ENCODE measurements at places on chromosomes 2 and 18.
A peak's percentile ranks its signal among the peaks of the same experiment; 100 is the strongest.

GRCh38 chr2:48514348-48515003, 15.5 kb upstream of the STON1 start:
- DNase-seq, result no peak

- no peak for DNase-seq
Observed at GRCh38 chr2:12320991-12321641, 395.6 kb upstream of the TRIB2 start.

DNA sequence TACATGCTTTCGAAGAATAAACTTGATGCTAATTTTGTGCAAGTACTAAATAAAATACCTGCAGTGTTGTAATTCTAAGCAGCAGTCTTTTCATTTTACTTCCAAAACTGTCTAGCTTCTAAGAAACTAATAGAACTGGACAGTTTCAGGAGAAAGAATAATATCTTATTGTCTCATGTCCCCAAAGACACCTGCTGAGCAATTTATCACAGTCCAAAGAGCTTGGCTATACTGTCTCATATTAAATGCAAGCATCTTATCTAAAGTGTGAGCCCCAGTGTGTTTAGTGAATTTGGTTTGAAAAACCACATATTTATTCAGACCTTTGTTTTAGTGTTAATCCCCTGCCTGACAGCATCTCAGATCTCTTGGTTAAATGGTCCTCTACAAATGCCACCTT, 374.3 kb downstream of the TMX3 start:
- no peak for DNase-seq

- DNase-seq, result no peak
Observed at GRCh38 chr2:199646439-199646838, 188.7 kb upstream of the SATB2 start.

GRCh38 chr2:21358976-21359375, 235.2 kb downstream of the TDRD15 start:
- no peak for DNase-seq

GRCh38 chr18:12283666-12284065, 24.4 kb upstream of the TUBB6 start:
- DNase-seq, result no peak

GRCh38 chr18:55592572-55592971, 4.6 kb upstream of the TCF4 start:
- no peak for DNase-seq

GRCh38 chr2:28547906-28548600, 52.2 kb downstream of the PLB1 start:
- no peak for DNase-seq

- DNase-seq, result no peak
Observed at GRCh38 chr2:64908406-64908805, 80.8 kb upstream of the SLC1A4 start.

- no peak for DNase-seq
Observed at GRCh38 chr2:33284287-33284686, 192.2 kb upstream of the RASGRP3 start.

- DNase-seq, result no peak
Observed at GRCh38 chr2:148932536-148932935, 57.5 kb downstream of the KIF5C start.

DNA sequence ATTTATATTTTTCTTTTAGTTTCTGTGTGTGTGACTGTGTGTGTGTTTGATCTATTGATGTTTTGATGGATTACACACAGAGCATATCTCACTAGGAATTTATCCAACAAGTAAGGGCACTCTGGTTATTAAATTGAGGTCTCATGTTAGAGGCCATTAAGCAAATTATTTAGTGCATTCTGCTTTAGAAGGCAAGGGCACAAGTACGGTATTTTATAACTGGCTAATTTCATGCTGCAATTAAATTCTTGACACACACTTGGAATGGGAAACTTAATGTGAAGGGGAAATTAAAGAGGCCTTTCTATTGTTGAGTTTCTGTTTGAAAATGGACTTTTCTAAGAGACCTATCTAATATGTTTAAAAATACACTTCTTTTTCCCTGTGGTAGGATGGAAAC, 25.8 kb downstream of the NYAP2 start:
- no peak for DNase-seq

GRCh38 chr2:27264253-27264752, 1.5 kb upstream of the SLC30A3 start:
- DNase-seq, result peak; percentile 6

- DNase-seq, result no peak
Observed at GRCh38 chr18:32767400-32767799, 5.4 kb downstream of the KLHL14 start.

GRCh38 chr2:47336259-47337238, 66.4 kb upstream of the MSH2 start:
- DNase-seq, result no peak

- peak; percentile 89 for DNase-seq
Observed at GRCh38 chr2:9951522-9952285, at the start of gene GRHL1. Gene GRHL1, plus strand, starts transcription at chr2:9951693. Its CDS starts 141 bp downstream, at chr2:9951834.

DNA sequence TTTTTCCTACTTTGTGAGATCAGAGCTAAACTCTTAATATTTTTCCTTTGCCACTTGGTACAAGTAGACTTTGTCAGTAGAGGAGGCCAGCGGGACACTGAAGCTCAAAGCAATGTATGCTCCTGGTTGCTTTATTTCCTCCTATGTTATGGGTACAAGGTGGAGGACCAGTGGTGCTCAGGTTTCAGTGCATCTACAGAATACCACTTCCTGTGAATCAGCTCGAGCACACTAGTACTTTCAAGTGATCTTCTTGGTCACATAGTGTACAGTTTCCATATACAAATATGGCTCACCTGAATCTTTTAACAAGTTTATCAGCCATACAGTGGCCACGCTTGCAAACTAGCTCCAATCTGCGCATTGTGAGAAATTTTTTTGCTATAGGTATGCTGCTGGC, 1674.8 kb upstream of the TMEFF2 start:
- DNase-seq, result no peak

DNA sequence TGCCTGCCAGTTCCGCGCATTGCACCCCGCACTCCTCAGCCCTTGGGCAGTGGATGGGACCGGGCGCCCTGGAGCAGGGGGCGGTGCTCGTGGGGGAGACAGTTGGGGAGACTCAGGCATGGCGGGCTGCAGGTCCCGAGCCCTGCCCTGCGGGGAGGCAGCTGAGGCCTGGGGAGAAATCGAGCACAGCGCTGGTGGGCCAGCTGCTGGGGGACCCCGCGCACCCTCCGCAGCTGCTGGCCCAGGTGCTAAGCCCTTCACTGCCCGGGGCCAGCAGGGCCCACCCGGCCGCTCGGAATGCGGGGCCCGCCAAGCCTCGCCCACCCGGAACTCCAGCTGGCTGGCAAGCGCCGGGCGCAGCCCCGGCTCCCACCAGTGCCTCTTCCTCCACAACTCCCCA, 488.8 kb upstream of the CHST9 start:
- DNase-seq, result no peak

DNA sequence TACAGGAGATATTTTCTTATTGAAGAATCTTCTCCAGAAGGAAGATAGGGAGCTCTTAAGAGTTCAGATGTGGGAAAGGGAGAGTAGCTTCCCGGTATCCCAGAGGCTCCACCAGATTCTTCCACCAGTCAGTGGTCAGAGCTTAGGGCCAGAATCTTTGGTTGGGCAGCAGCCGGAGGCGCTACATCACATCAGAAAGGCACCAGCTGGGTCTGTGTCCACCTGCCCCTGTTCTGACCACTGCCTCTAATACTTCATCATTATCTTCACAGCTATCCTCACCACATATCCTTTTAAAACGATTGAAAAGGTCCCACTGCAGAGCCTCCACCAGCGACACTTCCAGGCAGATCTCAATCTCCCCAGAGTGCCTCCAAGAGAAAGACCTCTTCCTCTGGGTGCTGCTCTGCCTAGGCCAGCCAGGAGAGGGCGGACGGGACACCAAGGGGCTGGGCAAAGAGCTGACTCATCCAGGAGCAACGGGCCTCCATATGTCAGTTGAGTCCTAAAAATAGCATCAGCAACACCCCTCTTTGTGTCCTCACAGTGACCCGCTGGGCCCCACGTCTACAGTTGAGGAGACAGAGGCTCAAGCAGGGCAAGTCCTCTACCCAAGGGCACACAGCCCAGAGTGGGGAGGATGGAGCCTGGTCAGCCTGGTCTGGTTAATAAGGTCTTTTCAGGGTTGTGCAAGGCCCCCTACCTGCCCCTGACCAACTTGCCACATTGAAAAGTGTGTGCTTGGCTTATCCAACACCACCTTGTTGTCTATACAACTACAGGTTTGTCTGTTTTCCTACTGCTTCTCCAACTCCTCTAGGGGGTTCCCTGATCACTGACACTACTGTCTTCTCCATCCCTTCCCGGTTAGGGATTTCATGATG, 81.2 kb downstream of the ADD2 start:
- DNase-seq, result no peak

- no peak for DNase-seq
Observed at GRCh38 chr2:203016716-203017115, 2.0 kb downstream of the NBEAL1 start.

DNA sequence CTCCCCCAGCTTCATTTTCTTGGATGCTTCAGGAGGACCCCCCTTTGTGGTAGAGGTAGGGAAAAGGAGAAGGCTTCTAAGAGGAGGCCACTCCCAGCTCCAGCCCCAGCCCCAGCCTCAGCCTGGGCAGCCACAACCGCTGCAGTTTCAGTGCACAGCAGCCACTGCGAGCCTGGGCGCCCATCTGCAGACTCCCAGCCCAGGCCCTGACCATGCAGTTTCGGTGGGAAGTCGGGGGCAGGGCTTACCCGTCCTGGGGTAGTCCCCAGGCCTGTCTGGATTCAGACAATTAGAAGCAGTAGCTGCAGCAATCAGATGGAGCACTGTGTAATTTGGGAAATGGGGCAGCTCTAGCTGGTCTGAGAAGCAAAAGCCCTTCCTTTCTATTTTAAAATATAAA, 28.6 kb downstream of the ITM2C start:
- no peak for DNase-seq

DNA sequence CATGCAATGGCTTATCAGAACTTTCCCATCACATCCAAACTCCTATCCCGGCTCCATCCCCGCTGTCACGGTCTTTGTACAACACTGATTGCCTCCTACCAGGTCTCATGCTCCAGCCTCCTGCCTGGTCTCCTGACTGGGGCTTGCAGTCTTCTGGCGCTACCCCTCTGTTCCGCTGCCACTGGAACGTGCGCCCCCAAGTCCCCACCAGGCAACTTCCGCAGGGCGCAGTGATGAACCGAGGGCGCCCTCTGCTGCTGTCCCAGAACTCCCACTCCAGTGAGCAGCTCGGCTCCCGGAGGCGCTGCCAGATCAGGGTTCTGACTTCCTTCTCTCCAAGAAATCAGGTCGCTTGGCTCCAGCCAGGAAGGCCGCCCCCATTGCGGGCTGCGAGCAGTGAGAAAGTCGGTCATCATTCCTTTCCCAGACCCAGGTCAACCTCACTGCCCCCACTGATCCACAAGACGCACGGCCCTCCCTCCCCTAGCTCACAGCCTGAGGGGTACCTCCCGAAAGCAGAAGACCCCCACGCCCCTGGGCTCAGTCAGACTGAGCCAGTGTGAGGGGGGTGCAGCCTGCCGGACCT, 43.9 kb upstream of the RAB11FIP5 start:
- DNase-seq, result peak; percentile 27

- no peak for DNase-seq
Observed at GRCh38 chr2:124241-124880, 78.1 kb upstream of the FAM110C start.

GRCh38 chr2:38905251-38905650, 15.6 kb downstream of the ARHGEF33 start:
- DNase-seq, result no peak

GRCh38 chr18:65436430-65436829, 314.4 kb upstream of the CDH7 start:
- DNase-seq, result no peak

GRCh38 chr2:68721482-68722101, 13.0 kb upstream of the ARHGAP25 start:
- peak; percentile 17 for DNase-seq

DNA sequence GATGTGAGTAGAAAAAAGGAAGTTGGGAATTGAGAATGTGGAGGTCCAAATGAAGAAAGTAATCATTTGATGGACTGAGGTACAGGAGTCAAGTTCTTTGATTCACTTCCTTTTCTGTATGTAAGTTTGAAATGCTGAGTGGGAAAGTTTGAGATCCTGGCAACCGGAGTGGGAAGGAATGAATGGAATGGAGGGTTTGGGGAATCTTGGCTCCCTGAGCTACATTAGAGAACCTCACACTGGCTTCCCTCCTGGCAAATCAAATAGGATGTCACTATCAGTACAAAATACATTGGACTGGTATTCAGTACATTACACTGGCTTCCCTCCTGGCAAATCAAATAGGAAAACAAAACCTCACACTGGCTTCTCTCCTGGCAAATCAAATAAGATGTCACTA, 9.8 kb upstream of the RNF138 start:
- DNase-seq, result no peak

- no peak for DNase-seq
Observed at GRCh38 chr2:3535467-3535793, 16.1 kb upstream of the ADI1 start.

GRCh38 chr2:105329197-105329554, 359 bp downstream of the TGFBRAP1 start:
- no peak for DNase-seq

- peak; percentile 12 for DNase-seq
Observed at GRCh38 chr2:224039080-224039769, at the start of gene SERPINE2. Gene SERPINE2, minus strand, starts transcription at chr2:224039286. Its CDS starts 37,386 bp downstream, at chr2:224001900.

DNA sequence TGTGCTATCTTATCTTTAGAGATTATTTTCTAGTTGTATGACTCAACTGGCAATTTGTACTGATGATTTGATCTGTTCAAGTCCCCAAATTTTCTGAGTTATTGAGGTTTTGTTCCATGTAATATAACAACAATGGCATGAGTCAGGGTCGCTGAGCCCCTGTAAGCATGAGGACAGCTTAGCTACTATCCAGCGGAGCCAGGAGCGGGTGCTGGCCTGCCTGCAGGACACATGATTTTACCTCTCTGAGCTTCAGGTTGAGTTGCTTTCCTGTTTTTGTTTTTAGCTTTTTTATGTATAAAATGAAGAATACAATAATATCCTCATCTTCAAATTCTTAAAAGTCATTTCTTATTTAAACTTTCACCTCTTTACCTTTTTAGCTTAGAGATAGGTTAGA, 561.1 kb downstream of the CNTNAP5 start:
- no peak for DNase-seq

DNA sequence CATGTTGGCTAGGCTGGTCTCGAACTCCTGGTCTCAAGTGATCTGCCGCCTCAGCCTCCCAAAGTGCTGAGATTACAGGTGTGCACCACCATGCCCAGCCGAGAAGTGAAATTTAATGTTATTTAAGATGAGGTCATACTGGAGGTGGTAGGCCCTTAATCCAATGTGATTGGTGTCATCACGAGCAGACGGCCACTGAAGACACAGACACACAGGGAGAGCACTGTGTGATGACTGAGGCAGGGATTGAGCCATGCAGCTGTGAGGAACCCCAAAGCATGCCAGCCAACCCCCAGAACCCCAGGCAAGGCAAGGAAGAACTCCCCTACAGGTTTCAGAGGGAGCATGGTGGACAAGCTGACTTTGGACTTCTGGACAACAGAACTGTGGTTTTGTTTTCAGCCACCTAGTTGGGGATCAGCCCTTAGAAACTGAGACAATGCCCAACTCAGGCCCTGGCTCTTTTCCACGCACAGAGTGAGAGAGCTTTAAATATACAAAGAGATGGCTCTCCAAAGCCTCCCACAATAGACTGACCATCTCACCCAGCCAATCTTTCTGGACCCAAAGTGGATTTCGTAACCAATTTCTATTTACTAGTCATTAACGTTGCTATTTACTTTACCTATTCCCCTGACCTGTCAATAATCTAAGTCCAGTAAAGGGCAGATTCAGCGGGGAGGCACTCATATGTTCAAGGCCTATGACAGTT, 34.2 kb downstream of the TBC1D8 start:
- no peak for DNase-seq

GRCh38 chr2:98701230-98701629, 29.7 kb downstream of the MGAT4A start:
- no peak for DNase-seq

- DNase-seq, result no peak
Observed at GRCh38 chr2:5230855-5231254, 461.3 kb upstream of the SOX11 start.

GRCh38 chr2:5164776-5165525, 527.2 kb upstream of the SOX11 start:
- DNase-seq, result no peak
